ENCODE measurements at places on chromosomes 5 and 9.

- no peak for DNase-seq
Measured at GRCh38 chr9:93302586-93303257, 118.8 kb downstream of the WNK2 start.

DNA sequence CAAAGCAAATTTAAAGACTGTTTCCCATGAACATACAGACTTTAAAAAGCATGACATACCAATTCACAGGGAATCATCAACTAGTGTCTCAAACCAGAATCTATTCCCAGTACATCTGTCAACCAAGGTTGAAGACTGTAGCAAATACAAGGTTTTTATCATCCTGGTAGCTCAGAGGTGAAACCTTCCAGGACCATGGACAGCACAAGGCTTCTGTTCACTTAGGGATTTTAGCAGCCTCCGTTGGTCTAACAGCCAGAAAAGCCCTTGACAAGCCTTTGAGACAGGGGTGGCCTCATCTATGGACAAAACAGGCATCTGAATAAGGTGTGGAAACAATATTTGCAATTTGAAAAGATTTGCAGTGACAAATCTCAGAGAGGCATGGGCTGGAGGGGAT, 119.0 kb downstream of the TRIM32 start:
- DNase-seq = no peak

- DNase-seq = no peak
Measured at GRCh38 chr5:93427316-93427715, 153.7 kb downstream of the NR2F1-AS1 start.

- DNase-seq = no peak
Measured at GRCh38 chr5:178851951-178852350, 7.8 kb upstream of the ZNF354B start.

GRCh38 chr5:171521679-171522078, 102.2 kb downstream of the FGF18 start:
- no peak for DNase-seq

GRCh38 chr9:95505072-95505716, 11.6 kb downstream of the PTCH1 start:
- DNase-seq = no peak

- DNase-seq = no peak
Measured at GRCh38 chr5:75202935-75203334, 33.7 kb downstream of the ANKRD31 start.

GRCh38 chr5:72605632-72606031, 98.4 kb upstream of the ZNF366 start:
- DNase-seq = no peak

GRCh38 chr5:9927106-9927505, 297.0 kb upstream of the TAS2R1 start:
- DNase-seq = no peak

GRCh38 chr5:124895236-124895635, 148.8 kb upstream of the ZNF608 start:
- no peak for DNase-seq

DNA sequence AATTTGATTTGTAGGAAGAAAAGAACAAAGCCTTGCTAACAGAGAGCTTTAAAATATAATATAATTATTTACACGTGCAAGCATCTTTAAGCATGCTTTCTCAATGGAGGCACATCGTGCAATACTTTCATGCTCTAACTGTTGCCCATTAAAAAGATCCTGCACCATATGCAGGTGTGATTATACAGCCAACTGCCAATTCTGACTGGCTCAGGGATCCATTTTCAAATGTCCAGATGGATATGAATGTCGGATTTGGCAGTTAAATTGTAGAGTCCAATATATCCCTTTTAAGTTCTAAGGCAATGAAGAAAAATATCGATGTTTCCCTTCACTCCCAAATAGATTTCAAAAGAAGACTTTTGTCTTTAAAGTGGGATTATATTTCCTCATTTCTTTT, 416.4 kb upstream of the CD180 start:
- no peak for DNase-seq

DNA sequence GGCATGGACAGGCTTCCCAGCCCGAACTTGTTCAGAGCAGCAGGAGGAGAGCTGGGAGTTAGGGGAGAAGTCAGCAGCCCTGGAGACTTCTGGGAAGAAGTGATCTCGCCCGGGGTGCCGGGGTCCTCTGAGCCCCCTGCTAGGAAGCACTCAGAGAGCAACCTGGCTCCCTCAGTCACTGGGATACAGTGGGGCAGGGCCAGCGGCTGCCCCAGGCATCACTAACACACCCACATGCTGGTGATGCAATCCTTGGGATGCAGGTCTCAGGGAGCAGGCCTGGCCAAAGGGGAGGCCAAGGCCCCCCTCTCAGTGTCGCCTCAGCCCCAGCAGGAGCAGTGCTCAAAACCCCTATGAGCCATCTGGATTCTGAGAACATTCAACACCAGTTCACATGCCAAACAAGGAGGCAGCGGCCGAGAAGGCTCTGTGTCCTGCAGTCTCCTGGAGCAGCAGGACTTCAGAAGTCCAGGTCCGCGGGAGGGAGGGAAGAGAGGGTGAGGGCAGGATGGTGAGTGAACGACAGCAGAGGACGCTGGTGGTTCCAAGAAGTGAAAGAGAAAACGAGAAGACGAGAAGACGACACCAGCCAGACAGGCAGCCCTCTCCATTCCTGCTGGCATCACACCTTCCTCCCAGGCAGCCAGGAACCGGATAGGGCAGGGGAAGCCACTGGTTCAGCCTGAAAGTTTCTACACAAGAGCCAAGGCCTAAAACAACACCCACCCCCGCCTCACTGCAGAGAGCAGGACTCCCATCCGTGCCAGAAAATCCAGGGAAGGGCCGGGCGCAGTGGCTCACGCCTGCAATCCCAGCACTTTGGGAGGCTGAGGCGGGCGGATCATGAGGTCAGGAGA, 2.3 kb downstream of the PNPLA7 start:
- DNase-seq = no peak

- DNase-seq = no peak
Measured at GRCh38 chr9:13431692-13432091, 152.2 kb upstream of the MPDZ start.

All from GM12878 (cell line).